ENCODE measurements at places on chromosomes 1 and 21.

DNA sequence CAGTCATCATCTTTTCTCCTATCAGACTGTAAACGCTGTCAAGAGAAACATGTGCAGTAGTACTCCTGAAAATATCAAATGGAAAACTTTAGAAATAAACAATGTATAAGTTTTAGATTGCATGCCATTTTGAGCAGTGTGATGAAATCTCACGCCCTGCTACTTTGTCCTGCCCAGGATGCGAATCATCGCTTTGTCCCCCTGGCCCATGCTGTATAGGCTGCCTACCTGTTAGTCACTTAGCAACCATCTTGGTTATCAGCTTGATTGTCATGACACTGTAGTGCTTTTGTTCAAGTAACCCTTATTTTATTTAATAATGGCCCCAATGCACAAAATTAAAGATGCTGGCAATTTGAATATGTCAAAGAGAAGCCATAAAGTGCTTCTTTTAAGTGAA is 363.0 kb downstream of the ZP4 start:
- DNase-seq = no peak

- DNase-seq = no peak
These were observed 25.7 kb downstream of the SLC37A1 start for GRCh38 chr21:42539342-42539741.

- DNase-seq = no peak
These were observed 11.5 kb upstream of the SLC2A1 start for GRCh38 chr1:42970143-42970542.

DNA sequence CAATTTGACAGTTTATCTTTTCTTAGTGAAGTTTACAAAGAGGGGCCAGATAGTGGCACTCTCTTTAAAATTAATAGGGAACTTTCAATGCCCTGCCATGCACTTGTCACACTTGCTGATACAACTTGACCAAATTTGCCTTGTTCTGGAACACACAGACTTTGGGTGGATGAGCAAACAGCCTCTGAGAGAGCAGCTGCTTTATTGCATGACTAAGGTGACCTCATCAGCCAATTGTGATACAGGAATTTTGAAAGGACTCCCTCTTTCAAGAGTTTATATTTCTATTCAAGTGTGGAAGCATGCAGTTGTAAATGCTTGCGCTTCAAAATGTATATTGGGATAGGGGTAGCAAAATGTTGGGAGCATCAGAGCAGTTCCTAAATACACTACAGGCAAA is 2.1 kb upstream of the RGS1 start:
- no peak for DNase-seq

DNA sequence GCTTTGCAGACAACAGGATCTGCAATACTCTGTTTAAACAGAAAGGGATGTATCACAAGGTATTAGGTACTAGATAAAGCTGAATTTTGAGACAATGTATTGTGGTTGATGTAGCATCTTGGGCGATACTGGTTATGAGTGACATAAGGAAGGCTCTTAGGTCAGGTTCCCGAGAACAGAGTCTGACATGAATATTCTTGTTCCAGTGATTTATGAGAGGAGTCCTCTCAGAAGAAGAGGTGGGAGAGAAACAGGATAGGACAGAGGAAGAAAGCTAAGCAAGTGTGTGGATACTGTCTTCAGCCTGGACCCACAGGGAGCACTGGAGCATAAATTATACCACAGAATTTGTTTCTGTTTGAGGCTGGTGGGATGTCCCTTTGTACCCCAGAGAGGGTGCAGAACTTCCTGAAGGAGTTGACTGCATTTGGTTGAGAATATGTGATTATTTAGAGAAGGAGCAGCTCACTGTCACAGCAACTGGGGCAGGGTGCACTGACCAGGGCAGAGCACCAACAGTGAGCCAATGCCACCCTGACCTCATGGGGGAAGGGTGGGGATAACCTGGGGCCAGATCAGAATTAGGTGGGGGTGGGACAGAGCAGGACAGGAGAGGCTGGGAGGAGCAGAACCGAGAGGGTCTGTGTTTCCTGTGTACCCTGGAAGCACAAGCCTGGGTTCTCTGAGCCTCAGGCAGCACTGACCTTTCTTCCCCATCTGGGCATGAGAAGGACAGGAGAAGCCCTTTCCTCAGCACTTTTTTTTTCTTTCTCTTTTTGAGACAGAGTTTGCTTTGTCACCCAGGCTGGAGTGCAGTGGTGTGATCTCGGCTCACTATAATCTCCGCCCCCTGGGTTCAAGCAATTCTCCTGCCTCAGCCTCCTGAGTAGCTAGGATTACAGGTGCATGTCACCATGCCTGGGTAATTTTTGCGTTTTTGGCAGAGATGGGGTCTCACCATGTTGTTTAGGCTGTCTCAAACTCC is 36.3 kb upstream of the SLC6A9 start:
- DNase-seq = no peak

- no peak for DNase-seq
These were observed 14.3 kb downstream of the GPR137B start for GRCh38 chr1:236156512-236157208.

DNA sequence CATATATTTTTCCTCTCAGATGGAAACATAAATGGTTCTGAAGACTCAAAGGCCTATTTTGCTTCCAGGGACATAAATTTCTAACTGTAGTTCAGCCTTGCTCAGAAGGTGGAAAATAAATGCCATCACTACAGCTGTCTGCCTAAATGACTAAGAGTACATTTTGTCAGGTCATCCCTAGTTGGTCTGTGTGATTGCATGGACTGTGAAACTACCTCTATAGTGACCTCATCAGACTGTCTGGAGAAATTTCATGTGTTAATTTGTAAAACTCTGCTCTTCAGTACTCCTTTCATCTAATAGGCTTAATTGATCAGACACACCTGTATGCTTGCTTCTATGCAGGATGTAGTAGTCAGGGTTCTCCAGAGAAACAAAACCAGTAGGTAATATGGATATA is 886.9 kb downstream of the AMY1C start:
- no peak for DNase-seq

GRCh38 chr1:27346357-27346756 is 4.5 kb downstream of the SYTL1 start:
- no peak for DNase-seq

DNA sequence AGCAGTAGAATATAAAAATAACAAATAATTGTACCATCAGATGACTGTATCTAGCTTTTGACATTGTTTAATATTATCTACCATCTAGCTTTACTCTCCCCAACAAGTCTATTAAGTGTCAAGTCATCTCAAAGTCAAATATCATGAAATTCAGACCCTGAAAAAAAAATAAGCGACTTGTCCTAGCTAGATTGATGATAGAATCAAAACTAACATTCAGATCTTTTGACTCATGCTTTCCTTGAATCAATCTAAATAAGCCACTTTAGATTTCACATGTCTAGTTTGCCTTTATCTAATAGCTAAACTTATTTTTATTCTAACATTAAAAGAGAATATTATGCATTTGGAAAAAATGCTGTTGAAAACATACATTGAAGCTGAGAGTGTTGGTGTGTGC is 35.4 kb downstream of the CRB1 start:
- no peak for DNase-seq

DNA sequence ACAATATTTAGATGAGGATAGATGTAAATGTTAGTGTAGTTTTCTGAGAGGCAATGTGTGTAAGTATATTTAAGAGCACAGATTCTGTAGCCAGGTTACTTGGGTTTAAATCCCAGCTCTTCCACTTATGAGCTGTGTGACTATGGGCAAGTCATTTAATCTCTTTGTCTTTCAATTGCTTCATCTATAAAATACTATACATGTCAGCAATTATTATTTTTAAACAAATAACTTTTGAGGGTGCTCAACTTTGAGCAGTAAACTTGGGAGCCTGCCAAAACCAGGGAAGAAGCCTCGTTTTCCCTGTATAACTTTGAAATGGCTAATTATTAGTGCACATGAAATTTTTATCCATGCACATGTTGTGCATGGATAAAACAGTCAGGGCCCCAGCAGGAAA is 222.8 kb downstream of the FOXD2 start:
- no peak for DNase-seq

DNA sequence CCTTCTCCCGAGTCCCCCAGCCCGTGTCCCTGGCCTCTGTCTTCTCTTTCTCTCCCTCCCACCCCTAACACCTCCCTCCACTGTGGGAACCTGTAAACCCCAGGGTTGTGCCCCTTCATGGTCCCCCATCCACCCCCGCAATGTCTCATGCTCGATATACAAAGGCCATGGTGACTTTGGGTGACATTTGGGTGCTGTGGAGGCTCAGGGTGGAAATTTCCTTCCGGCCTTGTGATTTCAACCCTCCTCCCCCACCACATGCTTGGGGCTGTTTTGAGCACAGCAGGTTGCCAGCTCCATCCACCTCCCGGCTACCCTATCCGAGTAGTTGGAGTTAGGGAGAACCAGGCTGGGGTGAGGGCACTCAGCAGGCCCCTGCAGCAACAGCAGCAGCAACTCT is 25.7 kb upstream of the VPS13D start:
- DNase-seq = no peak

GRCh38 chr1:54172614-54173599 is 20.1 kb upstream of the CDCP2 start:
- DNase-seq = no peak

- no peak for DNase-seq
These were observed 46.8 kb downstream of the MACO1 start for GRCh38 chr1:25477448-25478034.

GRCh38 chr1:81305997-81306452 is 494.7 kb upstream of the ADGRL2 start:
- peak; percentile 38 for DNase-seq

DNA sequence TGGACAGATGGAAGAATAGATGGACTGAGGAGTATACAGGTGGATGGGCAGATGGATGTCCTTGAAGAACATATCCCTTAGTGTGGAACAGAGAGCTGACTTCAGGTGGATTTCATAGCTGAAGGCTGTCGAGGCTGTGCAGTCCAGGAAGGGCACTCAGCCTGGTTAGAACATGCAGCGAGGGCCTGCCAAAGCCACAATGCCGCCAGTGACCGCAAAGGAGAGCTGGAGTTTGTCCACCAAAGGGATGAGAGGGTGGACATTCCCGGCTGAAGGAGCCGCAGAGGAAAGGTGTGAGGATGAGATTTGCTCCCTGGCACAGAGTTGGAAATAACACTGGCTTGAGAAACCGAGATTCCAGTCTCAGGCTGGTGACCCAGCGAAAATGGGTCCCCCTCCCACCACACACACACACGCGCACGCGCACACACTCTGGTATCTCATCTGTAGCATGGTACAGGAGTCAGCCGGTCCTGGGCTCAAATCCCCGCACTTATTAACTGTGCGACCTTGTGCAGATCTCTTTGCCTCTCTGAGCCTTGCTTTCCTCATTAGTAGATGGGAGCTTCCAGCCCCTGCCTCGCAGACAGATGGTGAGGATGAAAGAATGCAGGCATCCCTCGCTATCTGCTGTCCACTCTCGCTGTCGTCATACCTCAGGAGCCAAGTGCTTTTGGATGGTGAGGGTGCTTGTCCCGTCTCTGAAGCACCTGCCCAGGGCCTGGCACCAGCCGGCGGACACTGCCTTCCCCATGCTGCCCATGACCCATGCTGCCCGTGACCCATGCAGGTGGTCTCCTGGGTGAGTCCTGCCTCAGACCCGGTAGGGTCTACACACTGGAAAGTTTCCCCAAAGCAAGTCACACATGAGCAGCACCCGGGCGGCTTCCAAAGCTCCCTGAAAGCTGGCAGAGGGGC is 26.8 kb upstream of the EFHD2 start:
- DNase-seq = no peak

DNA sequence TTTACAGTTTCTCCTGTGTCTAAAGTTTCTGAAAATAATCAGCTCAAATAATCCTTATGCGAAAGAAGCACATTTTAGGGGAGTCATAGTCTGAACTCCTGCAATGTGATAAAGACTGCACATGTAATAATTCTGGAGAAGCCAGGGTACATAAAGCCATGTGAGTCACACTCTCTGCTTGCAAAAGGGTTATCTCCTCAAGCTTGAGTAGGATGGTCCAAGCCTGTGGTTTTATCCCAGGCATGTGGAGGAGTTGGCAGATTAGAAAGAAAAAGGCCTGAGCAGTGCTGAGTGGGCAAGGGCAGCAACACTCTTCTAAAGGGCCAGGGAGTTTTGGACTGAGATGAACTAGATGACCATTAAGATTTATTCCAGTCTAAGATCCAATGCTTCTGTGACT is 220.4 kb downstream of the RHOU start:
- no peak for DNase-seq

GRCh38 chr1:107894605-107895004 is 70.4 kb downstream of the VAV3 start:
- DNase-seq = no peak

DNA sequence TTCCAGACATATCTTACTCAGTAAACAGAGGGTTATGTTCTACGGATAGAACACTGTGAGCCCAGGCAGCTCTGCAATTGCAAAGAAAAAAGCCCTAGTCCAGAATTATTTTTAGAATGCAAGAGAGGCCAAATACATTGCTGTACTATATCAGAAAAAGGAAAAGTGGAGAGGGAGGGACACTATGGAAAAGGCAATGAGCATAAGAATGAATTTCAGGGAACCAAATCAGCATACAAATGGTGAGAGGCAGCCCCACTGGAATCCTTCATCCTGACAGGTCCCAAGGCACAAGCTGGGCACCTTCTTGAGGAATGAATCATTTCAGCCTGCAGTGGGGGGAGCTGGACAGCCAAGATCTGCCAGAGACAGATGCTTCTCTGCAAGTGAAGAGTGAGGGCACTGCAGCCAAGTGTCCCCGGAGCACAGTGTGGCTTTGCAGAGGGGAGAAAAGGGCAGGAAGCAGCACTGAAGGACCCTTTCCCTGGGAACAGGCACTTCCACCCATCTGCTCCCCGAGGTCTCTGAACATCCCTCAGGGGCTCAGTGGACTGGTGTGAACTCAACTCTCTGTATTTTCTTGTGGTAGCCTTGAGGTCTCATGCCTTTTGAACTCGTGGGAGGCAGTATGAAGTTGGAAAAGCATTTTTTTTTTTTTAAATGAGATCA is 115.6 kb downstream of the XCL2 start:
- no peak for DNase-seq

DNA sequence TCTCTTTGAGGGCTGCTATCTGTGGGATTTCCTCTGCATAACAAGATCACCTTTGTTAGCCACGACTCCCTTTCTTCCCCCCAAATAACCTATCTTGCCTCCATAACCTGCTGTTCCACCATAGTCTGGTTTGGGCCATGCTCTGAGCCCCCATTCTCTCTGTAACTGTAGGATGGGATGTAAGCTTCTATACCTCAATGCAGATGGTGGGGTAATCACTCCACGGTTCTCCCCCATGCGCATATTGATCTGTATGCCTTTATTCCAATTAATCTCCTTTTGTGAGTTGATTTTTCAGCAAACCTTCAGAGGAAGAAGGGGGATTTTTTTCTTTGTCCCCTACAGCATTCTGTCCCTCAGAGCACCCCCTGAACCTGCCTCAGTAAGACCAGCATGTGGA is 170.1 kb upstream of the IRF2BP2 start:
- DNase-seq = no peak
